ENCODE measurements at places on chromosomes 5 and 9. TPM values are rescaled to one million over a fixed set of nuclear protein-coding genes. Genes with fewer than 3 reads are reported as not detected.

TAF11L5 gene
- total RNA-seq: not detected

IFNE gene
- not detected for total RNA-seq

TRAF2 gene
- total RNA-seq: 4.4 TPM

CCL28 gene
- total RNA-seq: not detected

F2RL1 gene
- 0.53 TPM for total RNA-seq

- no peak for DNase-seq
Measured at GRCh38 chr9:27351438-27351837, 54.5 kb upstream of the EQTN start.

- no peak for DNase-seq
Measured at GRCh38 chr5:89191374-89191773, 308.4 kb upstream of the MEF2C start.

DNA sequence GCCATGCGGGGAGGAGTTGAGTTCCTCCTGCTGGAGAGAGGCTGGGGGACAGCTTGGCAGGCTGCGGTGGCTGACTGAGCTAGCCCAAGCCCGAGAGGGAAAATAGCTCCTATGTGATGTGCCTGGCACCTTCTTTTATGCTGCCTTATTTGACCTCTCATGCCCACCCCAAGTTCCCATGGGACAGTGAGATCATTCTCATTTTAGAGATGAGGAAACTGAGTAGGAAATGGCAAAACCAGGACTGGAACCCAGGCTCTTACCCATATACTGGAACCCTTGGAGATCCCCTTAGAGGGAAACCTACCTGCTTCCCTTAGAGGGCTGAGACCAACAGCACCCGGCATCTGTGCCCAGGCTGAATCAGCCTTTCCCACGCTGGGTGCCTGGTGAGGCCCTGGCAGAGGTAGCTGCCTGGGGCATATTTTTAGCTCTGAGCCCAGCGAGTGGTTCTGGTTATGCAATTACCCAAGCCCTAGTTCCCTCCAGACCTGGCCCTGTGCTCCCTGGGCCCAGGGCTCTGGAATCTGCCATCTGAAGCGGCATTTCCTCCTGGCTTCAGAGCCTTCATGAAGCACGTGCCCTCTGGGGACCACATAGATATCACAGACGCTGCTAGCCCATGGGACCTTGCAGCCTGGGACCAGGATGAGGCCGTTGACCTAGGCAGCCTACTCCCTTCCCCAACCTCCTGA, 23.6 kb downstream of the COL27A1 start:
- peak; percentile 91 for DNase-seq

GRCh38 chr5:32163785-32164184, 10.3 kb downstream of the GOLPH3 start:
- DNase-seq: no peak

GRCh38 chr5:1792842-1793266, 6.8 kb downstream of the MRPL36 start:
- no peak for DNase-seq

DNA sequence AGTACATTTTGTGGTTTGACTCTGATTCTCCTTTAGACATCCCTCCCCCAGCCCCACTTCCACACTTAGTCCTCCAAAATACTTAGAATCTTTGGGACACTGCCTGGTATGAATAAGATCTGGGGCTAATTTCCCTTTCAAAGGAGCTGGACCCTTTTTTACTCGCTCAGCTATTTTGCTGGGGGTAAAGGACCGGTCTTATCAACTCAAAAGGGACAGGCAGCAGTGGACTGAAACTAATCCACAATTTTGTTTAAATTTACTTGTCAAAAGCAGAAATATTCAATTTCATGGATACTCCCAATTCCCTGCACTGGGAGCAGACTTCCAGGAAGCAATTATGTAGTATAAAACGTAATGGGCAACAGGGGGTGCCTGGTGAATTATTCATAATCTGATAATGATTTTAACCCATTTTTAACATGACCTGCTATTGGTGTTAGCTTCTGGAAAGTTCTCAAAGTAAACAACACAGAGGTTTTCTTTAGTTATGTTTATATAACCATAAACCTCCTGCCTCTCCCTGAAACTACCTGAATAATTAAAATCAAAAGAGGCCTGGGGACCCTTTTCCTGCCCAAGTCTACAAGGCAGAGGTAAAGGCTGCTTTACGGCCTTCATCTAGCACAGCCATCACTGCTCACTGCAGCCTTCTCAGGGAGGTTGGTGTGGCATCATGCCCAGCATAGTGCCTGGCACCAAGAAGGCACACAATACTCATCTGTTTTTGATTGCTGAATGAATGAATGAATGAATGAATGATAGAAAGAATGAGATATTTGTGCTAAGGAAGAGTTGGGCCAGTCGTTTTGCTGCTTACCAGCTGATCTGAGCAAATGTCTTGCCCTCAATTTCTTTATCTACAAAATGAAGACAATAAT, 44.2 kb upstream of the GNPDA1 start:
- no peak for DNase-seq
